ENCODE measurements at places on chromosomes 3 and 15.
A peak's percentile ranks its signal among the peaks of the same experiment; 100 is the strongest.

DNA sequence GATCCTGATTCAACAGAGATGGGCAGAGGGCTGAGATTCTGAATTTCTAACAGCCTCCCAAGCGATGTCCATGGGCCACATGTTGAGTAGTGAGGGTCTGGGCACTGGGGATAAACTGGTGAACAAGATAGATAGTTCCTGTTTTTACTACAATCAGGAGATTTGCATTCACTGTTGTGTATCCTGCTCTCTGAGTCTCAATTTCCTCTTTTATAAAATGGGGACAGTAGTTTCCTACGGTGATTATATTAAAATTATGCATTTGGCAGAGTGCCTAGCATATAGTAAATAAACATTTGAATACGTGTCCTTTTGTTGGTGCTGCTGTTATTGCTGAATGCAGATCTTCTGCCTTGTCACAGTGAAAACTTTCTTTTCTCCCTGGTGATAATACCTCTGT, 102.5 kb downstream of the MYH15 start:
- DNase-seq, result peak; percentile 73

DNA sequence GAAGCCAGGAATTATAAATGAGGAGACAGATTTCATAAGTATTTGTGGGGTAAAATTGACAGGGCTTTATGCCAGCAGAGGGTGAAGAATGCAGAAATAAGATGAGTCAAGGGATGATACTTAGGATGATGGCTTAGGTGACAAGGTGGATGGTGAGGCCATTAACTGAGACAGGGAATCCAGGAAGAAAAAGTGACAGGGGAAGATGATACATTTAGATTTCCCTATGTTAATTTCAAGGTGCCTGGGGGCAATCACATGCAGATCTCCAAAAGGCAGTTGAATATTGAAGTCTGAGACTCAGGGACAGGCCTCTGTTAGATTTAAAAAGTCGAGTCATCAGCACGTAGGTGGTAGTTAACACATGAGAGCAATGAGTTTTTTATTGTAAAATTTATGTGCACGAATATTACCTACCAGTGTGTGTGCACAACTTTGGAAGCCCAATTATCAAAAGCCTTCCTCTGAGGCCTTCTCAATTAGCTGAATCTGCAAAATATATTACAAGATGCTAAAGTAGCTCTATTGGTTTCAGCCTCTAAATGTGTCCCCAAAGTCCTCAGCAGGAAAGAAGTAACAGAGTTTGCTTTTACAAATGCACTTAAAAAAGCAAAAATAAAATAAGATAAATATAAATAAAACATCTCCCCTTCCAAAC, 67.9 kb upstream of the CHL1 start:
- DNase-seq, result no peak

GRCh38 chr3:52534281-52535183, 875 bp upstream of the NT5DC2 start:
- DNase-seq, result no peak

- DNase-seq, result no peak
These were observed 85.6 kb downstream of the CPN2 start for GRCh38 chr3:194265505-194265892.

DNA sequence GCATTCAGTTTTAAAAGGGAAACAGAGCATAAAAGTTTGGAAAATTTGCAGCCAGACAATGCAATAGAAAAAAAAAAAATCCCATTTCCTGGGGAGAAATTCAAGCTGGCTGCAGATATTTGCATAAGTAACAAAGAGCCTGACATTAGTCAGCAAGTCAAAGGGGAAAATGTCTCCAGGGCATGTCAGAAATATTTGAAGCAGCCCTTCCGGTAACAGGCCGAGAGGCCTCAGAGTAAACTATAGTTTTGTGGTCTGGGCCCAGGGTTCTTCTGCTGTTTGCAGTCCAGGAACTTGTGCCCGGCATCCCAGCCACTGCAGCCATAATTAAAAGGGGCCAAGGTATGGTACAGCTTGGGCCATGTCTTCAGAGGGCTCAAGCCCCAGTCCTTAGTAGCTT, 411.6 kb upstream of the BCHE start:
- DNase-seq, result no peak

DNA sequence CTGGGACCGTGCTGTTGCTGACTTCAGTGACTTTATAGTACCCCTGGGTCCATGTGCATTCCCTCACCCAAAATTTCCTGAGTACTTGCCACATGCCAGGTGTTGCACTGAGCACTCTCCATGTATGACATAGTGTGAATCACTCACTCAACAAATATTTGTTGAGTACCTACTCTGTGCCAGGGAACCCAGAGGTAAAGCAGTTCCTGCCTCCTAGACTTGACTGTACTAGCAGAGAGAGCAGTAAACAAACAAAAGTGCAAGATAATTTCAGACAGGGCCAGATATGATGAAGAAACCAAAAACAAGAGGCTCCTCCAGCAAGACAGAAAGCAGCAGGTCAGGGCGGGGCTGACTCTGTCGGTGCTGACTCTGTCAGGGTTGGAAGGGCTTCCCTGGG, 12.2 kb downstream of the TGM4 start:
- no peak for DNase-seq

DNA sequence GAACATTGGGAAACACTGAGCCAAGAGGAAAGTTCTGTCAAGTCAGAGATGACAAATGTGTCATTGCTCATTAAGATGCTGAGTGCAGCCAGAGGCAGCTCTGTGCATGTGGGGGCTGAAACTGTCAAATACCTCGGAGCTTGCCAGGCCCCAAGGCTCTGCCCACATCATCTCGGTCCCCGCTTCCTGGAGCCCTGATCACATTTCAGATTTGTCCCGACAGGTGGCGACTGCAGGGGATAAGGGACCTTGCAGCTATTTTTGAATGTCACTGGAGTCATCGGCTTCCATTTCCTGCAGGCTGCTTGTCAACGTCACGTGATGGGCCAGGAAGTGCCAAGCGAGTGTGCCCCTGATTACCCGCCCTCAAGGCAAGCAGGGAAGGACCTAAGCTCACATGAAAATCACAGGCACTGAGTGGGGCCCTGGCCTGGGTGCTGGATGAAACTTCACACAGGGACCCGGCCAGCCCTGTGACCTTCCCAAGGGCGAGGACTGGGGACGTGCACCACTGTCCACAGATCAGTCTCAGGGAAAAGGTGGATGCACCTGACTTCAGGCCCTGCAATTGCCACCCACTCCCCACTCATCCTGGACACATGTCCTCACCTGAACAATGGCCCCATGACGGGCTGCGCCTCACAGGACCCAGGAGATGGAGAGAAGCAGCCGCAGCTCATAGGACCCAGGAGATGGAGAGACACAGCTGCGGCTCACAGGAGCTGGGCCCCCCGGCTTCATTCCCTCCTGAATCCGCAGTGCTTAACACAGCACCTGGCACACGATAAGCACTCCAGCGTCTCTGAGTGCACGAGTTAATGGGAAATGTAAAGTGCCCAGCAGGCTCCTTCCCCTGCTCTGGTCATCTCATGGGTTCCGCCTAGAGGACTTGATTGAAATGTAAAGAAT, 73.4 kb downstream of the NUP210 start:
- no peak for DNase-seq

DNA sequence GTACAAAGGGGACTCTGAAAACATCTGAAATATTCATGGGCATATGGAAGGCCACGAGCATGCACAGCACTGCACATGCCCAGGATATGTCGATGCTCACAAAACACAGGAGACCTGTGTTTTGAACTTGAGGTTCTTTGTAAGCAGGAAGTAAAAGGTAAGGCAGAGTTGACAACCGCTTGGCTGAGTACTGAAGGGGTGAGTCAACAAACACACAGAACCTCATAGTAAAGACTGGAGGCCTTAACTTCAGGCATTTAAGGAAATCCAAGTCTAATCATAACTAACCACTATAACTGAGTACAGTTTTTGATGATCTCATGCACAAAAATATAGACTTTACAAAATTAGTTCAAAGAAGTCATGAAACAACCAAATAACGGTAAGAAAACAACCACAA, 80.6 kb downstream of the MYO9A start:
- DNase-seq, result no peak

GRCh38 chr3:126512916-126513650, 4.5 kb downstream of the UROC1 start:
- DNase-seq, result no peak

DNA sequence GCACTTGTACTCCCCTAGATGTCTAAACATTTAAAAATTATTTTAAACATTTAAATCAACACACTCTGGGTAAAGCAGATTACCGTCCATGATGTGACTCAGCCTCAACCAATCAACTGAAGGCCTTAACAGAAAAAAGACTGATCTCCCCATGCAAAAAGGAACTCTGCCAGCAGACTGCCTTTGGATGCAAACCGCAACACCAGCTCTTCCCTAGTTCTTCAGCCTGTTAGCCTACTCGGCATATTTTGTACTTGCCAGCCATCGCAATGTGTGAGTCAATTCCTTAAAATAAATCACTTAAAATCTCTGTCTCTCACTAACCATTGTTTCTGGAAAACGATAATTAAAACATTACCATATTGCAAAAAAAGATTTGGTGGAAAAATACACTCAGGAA, 375.9 kb downstream of the RSL24D1 start:
- no peak for DNase-seq

DNA sequence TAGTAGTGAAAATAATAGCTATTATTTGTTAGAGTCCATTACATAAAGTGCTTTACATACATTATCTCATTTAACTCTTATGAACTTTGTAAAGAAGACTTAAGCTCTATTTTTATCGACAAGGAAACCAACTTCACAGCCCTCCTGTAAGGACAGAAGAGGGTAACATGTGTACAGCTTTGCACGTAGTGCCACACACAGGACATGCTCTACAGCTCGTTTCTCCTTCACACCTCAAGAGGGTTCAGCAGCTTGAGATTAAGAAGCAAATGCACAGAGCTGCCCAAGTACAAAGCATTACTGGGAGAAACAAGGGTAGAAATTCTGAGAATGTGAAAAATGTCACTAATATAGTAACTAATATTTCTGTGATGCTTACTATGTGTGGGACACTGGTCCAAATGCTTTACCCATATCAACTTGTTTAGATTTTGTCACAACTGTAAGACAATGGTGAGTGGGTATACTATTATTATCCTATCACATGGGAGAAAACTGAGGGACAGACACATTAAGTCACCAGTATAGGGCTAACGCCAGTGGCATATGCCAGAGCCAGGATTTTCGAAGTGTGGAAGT, 327.8 kb downstream of the CTNNB1 start:
- DNase-seq, result no peak

DNA sequence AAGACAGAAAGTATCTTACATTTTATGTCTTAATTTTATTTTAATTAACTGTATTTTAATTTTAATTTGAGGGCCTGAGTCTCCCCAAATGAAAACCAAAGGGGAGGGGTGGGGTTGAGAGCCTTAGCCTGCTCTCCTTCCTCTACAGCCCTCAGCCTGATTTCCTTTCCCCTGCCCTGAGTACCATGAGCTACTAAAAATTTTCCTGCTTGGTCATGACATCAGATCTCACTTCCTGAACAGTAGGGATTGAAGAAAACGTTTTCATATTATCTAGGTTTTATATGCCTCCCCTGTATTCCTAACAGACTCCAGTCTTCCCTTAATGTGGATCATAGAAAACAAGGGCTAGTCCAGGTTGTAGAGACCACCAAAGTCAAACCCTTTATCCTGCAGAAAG, 133.9 kb downstream of the MYLK start:
- no peak for DNase-seq

GRCh38 chr3:190492129-190492528, 21.8 kb upstream of the IL1RAP start:
- no peak for DNase-seq
